ENCODE measurements at places on chromosomes 12 and 14. TPM values are rescaled to one million over a fixed set of nuclear protein-coding genes. Genes with fewer than 3 reads are reported as not detected.
A peak's percentile ranks its signal among the peaks of the same experiment; 100 is the strongest.

DNA sequence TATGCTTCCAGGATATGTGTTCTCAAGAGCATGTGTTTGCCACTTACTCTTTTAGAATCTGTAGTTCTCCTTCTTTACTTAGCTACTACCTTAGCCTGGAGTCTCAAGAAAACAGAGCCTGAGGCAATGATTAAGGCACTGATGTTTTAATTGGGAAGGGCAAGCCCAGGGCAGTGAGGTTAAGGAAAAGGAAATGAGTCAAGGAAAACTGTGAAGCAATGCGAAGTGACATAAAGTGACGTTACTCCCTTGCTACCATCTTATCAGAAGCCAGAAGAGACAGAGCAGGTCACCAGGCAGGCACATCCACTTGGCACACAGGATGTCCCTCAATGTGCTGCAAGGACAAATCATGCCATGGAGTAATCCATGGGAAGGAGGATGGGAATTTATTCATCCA is 11.3 kb upstream of the EML5 start:
- DNase-seq = no peak

- no peak for DNase-seq
Observed at GRCh38 chr14:91363776-91364523, 53.7 kb downstream of the CCDC88C start.

- DNase-seq = no peak
Observed at GRCh38 chr12:51714666-51715065, 123.6 kb downstream of the SCN8A start.

DNA sequence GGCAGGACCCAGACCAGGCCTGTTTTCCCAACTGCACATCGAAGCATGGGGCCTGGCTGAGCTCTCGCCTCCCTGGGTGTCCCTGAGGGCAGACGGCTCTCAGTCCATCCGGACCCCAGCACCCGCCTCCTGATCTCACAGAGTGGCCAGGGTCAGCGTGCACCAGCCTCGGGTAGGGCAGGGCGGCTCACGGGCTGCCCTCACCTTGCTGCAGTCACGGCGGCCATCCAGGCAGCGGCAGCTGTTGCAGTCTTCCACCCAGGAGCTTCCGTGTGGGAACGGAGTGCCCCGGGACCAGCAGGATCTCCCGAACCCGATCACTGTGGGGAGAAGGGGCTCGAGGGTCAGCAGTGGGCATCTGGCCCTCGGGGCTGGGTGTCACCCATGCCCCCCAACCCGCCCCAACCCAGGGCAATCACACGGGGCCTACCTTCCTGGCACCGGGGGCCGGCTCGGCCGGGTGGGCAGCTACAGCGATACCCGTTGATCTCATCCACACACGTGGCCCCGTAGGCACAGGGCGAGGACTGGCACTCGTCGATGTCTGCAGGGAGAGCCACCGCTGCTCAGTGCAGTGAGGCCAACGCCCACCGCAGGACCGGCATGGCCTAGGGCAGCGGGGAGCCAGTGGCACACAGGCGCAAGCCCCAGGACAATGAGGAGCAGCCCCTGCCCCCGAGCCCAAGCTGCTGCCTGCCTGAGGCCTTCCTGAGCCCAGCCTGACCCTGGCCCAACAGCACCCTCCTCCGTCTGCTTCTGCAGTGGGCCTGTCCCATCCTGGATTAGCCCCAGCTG is 22.2 kb downstream of the JAG2 start:
- no peak for DNase-seq

DNA sequence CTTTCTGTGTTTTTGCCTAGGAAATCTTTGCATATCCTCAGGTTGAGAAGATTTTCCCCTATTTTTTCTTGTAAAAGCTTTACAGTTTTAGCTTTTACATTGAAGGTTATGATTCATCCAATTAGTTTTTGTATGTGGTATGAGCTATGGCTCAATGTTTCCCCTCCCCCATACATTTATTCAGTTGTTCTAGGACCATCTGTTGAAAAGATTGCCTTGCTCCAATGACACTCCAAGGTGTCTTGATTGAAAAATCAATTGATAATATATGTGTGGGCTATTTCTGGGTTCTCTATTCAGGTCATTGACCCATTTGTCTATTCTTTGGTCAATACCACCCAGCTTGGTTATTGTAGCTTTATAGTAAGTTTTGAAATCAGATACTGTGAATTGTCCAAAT is 42.6 kb downstream of the LRTM2 start:
- no peak for DNase-seq

GRCh38 chr12:90076851-90077319 is 368.2 kb upstream of the ATP2B1 start:
- DNase-seq = no peak

GRCh38 chr12:464484-465267 is 4.9 kb downstream of the B4GALNT3 start:
- no peak for DNase-seq

GRCh38 chr12:19382111-19382526 is 57.2 kb upstream of the AEBP2 start:
- DNase-seq = no peak

DNA sequence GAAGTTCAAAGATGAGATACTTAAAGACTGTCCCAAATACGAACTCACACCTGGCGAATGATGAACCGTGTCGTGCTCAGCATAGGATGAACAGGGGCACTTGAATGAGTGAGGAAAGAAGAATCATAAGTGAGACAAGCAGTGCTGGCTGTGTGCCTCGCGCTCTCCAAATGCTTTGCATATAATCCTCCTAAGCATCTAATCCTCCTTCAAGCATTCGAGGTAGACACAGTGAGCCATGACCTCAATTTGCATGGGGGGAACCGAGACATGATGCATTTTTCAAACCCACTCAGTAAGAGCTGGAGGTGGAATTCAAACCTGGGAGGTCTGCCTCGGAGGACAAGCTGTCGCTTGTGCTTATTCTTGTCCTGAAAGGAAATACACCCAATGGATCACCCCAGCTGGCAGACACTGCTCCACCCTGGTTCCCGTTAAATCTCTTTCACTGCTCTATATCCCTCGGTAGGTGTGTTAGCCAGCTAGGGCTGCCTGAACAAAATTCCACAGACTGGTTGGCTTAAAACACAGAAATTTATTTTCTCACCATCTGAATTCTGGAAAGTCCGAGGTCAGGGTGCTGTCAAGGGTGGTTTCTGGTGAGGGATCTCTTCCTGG is 274.0 kb downstream of the SLC15A4 start:
- no peak for DNase-seq

GRCh38 chr12:94379479-94380113 is 80.1 kb downstream of the CEP83 start:
- DNase-seq = no peak

DNA sequence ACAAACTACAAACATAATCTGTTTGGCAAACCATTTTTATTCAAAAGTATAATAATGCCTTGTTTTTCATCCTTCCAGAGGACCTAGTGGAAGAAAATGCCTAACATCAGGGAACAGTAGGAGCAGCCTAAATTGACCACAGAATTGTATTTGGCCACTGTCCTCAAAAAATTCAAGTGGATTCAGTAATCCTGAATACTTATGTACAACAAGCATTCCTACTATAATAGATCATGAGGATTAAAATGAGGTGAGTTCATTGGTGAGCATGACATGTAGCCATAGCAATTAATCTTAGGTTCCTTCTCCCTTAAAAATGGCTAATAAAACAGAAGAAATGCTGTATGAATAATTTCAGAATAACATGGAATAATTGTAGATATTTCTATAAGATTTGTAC is 209.3 kb downstream of the DAD1 start:
- no peak for DNase-seq

- no peak for DNase-seq
Observed at GRCh38 chr12:7151532-7151931, 21.4 kb downstream of the CLSTN3 start.

GRCh38 chr12:39990122-39991101 is 115.5 kb downstream of the SLC2A13 start:
- DNase-seq = peak; percentile 22

GRCh38 chr12:56599797-56600196 is 30.3 kb downstream of the BAZ2A start:
- no peak for DNase-seq

- no peak for DNase-seq
Observed at GRCh38 chr14:70723276-70723675, 81.6 kb downstream of the TTC9 start.

DNA sequence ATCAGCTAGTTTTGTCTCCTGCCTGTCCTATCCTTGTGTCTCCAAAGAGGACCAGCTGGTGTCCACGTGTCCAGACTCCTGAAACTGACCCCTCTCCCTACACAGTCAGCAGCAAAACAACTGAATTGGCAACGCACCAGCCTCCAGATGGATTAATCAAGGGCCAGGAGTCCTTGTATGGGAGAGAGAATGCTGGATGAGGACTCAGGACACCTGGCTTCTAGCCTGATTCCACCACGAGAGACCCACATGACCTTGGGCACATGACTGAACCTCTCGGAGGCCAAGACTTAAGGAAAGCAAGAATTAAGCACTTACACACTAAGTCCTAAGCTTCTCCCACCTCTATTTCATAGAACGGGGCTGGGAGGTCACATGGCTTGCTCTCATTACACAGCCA is 60.4 kb upstream of the CMKLR1 start:
- DNase-seq = no peak

GRCh38 chr12:6452944-6453630 is 1.2 kb downstream of the TAPBPL start:
- no peak for DNase-seq

- no peak for DNase-seq
Observed at GRCh38 chr14:37658156-37658555, 62.7 kb downstream of the TTC6 start.

- no peak for DNase-seq
Observed at GRCh38 chr12:225012-225411, 11.1 kb upstream of the SLC6A12 start.

DNA sequence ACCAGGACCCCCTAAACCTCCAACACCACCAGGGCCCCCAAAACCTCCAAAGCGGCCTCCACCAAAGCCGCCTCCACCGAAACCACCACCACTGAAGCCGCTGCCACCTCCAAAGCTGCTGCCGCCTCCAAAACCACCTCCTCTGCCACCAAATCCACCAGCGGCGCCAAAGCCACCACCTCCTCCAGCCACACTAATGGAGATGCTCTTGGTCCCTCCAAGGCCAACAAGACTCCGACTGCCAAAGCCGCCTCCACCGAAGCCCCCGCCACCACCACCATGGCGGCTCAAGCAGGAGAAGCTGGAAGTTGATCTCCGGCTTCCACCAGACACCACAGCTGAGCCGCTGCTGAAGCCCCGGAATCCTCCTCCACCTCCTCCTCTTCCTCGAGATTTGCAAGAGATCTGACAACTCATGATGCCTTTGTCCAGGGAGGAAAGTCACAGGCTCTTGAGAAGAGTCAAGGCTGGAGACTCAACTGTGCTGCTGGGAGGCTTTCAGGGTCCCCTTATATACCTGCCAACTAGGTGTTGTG is at the start of gene KRT2:
Gene KRT2 (minus strand): TSS at position 486 of the 536 bp plus-strand sequence. CDS start 69 bp downstream, at position 417.
- DNase-seq = no peak

DNA sequence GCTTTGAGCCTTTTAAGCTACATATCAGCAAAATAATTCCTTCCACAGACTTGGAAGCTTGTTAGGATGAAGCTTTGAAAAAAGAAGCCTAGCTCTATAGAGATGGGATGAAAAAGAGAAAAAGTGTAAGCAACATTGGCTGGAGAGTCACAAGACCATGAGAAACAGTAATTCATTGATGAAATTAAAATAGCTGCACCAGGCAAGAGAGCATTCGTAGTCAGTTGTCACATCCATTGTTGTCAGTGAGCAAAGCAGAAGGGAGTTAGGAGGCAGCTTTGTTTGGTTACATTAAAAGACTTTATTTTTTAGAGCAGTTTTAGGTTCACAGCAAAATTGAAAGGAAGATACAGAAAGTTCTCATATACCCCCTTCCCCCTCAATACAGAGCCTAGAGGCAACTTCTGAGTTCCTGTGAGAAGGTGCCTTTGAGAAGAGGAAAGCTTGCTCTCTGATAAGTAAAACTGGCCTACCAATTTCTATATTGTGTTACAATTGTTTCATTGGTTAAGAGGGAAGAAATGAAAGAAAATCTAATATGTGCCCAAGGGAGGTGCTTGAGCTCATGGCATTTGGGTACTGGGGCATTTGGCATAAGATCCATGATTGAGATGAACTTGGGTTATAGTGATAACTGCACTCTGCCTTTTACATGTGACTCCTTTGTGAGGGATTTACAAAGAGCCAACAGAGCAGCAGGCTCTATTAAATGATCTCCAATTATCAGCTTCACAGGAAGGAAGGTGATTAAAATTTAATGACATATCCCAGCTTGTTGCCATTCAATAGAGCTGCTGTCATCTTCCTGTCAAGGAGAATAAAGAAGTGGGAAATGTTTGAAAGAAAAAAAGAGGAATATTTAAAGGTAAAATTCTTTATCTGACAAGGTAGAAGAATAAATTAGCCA is 361.3 kb upstream of the TMTC1 start:
- DNase-seq = no peak

GRCh38 chr12:128814411-128815261 is 9.1 kb downstream of the SLC15A4 start:
- DNase-seq = no peak

GRCh38 chr12:42761601-42762350 is 172.2 kb upstream of the PRICKLE1 start:
- no peak for DNase-seq

DNA sequence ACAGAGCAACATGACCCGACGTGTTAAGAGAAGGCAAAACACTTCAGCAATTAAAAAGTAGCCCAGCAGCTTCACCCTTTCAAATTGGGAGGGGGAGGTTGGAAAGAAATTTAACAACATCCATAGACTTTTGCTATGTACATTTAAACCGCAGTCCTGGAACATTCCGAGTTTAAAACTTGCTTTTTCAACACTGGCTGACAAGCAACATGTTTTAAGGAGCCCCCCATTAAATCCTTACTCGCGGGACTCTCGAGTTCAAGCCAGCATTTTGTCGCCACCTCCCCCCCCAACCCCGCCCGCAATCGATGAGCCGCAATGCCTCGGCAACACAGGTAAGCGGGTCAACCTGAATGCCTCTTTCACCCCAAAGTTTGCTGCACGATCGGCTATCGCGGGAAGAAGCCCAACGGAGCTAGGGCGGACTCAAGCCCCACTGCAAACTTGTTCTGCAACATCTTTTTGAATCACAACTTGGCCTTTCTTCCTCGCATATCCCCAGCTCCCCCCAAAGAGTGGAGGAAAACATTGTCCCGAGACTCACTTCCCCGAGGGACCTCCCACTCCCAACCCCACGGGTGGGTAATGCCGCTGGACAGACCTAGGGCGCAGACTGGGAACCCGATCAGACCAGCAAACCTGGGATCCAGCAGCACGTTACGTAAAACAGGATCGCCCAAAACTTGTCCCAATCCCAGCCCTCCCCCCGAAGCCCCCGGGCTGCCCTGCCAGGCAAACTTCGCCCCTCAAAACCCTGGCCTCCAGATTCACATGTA is 777 bp downstream of the ZFP36L1 start:
- no peak for DNase-seq

The TPPP2 gene
- total RNA-seq = not detected

The GDF3 gene
- not detected for total RNA-seq

The DTX1 gene
- total RNA-seq = not detected

The SIRT4 gene
- 2.8 TPM for total RNA-seq

The FAM186B gene
- total RNA-seq = 0.42 TPM

The COL2A1 gene
- 0.22 TPM for total RNA-seq

The LRRIQ1 gene
- total RNA-seq = 0.89 TPM

The CCT2 gene
- total RNA-seq = 398 TPM

The KRT72 gene
- 0.17 TPM for total RNA-seq

The OAS1 gene
- 0.64 TPM for total RNA-seq
